ENCODE measurements at places on chromosomes 11 and 22. TPM values are rescaled to one million over a fixed set of nuclear protein-coding genes. Genes with fewer than 3 reads are reported as not detected.

GAB4 gene
- polyA plus RNA-seq, result not detected

CSNK2A3 gene
- polyA plus RNA-seq, result 1.3 TPM

OR51L1 gene
- polyA plus RNA-seq, result not detected

PEX26 gene
- polyA plus RNA-seq, result 3.4 TPM

APOBEC3B gene
- polyA plus RNA-seq, result 7.0 TPM

CCDC87 gene
- not detected for polyA plus RNA-seq

AQP11 gene
- polyA plus RNA-seq, result 0.48 TPM

POTEH gene
- polyA plus RNA-seq, result 0.13 TPM

FGF19 gene
- polyA plus RNA-seq, result not detected

HORMAD2 gene
- polyA plus RNA-seq, result not detected

PRR5L gene
- 1.2 TPM for polyA plus RNA-seq

NRGN gene
- polyA plus RNA-seq, result 4.6 TPM

NLRP14 gene
- polyA plus RNA-seq, result not detected

OR8D1 gene
- not detected for polyA plus RNA-seq

Data from IgD-negative memory B cell (primary cell).